ENCODE measurements at places on chromosomes 4 and X.
A peak's percentile ranks its signal among the peaks of the same experiment; 100 is the strongest.

- DNase-seq, result no peak
Measured at GRCh38 chr4:155624478-155624877, 42.2 kb upstream of the GUCY1A1 start.

GRCh38 chr4:72410158-72410557 is 158.9 kb downstream of the ADAMTS3 start:
- no peak for DNase-seq

- DNase-seq, result peak; percentile 58
Measured at GRCh38 chr4:137367620-137368019, 164.7 kb downstream of the PCDH18 start.

- no peak for DNase-seq
Measured at GRCh38 chr4:139902321-139903320, 237.0 kb downstream of the MGST2 start.

GRCh38 chr4:88675543-88675942 is 22.1 kb downstream of the NAP1L5 start:
- no peak for DNase-seq

DNA sequence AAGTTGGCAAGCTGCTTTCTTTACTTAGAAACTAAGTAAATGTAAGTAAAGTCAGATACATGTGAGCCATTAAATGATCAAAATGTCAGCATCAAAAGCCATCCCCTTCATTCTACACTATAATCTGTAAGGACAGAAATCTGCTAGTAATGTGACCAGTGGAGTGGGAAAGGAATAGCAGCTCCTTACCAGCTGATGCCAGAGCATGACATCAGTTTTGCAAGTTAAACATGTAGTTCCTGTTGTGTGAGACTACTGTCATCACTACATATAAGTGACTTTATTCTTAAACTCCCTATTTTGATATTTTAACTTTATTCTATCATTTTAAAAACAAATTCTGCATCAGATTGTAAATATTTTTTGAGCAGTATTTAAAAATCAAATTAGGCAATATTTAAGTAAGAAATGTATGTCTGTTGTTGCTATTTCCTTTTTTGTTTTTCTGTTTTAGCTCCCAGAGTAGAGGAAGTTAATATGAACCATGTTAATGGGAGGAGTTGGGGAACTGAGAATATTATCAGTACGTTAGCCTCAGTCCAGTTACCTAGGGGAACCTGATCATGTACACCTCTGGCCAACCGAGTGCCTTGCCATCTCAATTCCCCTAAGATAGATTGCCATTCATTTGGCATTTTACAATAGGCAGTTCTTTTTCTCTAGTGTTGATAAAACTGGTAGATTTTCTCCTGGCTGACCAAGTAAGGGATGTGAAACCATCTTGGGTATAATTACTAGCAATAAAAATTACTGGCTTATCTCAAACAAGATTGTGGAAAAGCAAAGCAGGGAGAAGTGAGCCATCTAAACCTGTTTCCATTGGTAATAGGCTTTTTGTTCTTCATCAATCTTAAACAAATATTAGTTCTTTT is 34.7 kb downstream of the CCNI start:
- no peak for DNase-seq

DNA sequence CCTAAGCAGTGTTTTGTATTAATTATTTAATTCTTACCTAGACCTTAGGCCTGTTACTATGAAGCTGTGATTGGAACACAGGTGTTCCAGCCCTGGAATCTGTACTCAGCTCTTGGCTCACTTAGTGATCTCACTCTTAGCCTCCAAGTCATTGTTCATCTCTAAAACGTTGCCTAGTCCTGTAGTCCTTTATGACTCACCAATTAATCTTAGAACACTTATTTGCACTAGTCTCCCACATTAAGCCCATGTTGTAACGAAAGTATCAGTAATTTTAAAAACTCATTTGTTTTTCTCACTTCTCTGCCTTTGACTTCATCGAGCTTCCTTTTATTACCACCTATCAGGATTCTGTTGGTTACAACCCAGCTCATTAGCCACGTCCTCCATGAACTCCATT is 1224.7 kb upstream of the TENM3 start:
- no peak for DNase-seq

DNA sequence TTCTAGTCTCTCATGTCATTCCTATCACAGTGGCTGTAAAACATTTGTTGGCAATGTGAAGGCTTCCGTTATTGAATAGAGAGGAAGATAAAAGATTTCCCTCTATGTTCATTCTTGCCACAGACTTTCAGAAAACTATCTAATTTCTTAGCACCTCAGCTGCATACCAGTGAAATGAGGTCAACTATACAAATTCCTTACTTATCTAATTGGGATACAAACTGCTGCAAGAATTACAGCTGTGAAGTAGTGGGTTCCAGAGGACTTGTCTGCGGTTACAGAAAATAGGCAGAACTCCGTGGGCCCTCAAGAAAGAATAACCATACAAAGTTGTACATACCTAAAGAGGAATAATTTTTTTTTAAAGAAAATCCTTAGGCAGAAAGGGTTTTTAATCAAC is 175.8 kb downstream of the PPP1R2C start:
- no peak for DNase-seq

GRCh38 chrX:63012574-63012973 is 338.6 kb downstream of the SPIN4 start:
- DNase-seq, result no peak

DNA sequence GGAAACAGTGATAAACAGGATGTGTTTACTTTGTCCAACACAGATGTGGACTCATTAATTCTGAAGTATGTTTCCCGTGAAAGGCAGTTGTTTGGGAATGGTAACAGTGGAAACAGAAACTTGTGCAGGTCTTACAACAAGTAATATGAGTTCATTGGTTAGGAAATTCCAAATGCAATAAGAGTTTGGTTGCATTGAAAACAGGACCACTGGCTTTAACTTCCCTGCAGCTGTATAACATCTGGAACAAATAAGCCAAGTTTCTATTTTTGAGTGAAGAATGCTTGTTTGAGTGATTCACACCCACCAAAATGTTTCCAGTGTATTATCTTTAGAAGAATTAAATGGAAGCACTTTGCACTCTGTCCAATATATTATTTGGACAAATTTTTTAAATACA is 82.4 kb upstream of the BMP3 start:
- no peak for DNase-seq

DNA sequence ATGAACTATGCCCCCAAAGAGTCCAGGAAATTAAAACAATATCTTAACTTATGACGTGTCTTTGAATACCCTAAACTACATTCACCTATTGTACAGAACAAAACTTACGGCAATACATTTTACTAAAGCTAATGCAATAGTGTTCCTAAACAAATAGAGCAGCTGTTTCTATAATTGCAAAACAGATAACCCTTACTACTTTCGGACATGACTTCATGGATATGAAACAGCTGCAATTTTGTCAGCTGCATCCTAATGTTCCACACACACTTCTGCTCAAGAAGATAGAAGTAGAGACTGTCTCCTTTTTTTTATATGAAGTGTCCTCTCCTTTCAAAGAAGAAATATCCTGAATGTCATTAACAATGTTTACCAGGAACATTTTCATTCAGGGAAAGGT is 174.9 kb downstream of the ACTRT1 start:
- DNase-seq, result no peak

- no peak for DNase-seq
Measured at GRCh38 chr4:164550989-164551712, 202.8 kb upstream of the SMIM31 start.

GRCh38 chr4:151362404-151363164 is 37.2 kb upstream of the SH3D19 start:
- peak; percentile 59 for DNase-seq

DNA sequence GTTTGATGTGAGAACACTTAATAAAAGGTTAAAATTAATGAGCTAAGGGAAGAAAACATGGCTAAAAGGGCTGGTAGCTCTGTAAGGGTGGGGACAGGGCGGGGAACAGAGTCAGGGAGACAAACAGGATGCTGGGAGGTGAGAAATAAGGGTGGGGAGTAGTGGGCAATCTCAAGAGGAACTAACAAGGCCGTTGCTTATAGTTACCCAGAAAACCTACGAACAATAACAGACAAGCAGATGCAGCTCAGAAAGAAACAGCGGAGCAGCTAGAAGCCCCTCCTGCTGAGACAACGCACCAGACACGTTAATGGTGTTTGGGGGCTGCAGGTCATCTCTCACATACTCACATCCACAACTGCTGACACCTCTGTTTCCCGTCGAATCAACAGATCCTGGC is 9.7 kb upstream of the KLF3 start:
- no peak for DNase-seq

- DNase-seq, result no peak
Measured at GRCh38 chrX:106467943-106468342, 143.8 kb upstream of the RADX start.

DNA sequence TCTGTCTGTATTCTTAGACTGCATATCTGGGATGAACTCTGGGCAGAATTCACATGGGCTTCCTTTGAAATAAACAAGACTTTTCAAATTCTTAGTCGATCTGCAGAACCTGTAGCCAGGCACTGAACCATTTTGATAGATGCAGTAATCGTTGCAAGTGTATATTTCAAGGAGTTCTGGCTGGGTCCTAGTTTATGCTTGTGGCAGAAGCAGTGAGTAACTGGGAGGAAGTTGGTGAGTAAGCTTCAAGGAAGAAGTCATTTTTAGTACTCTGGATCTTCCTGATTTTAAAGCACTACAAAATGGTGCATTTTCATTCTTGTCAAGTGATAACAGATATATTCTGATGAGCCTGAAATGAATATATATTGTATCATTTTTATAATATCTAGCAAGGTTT is 9.5 kb downstream of the HPRT1 start:
- no peak for DNase-seq

- no peak for DNase-seq
Measured at GRCh38 chr4:7423801-7424552, 10.8 kb downstream of the PSAPL1 start.

DNA sequence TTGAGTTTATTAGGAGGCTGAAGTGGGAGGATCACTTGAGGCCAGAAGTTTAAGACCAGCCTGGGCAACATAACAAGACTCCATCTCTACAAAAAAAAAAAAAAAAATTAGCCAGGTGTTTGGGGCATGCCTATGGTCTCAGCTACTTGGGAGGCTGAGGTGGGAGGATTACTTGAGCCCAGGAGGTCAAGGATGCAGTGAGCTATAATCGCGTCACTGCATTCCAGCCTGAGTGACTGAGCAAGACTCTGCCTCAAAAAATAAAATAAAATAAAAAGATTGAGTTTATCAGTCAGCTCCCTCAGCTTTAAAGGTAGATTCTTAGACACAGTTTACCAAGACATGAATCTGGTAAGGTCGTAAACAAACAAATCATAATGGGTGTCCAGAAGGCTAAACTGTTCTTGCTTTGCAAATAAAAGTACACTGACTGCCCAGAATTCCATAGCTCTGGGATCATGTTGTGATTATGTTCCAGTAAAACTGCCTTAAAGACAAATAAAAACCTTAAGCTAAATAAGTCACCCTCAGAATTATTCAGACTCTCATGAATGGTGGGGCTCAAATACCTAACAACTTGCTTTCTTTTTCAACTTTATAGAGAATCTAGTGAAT is 18.7 kb downstream of the APOO start:
- no peak for DNase-seq

GRCh38 chr4:187606581-187606980 is 389.0 kb upstream of the ZFP42 start:
- DNase-seq, result peak; percentile 22

GRCh38 chrX:13285693-13286092 is 34.2 kb downstream of the ATXN3L start:
- no peak for DNase-seq

DNA sequence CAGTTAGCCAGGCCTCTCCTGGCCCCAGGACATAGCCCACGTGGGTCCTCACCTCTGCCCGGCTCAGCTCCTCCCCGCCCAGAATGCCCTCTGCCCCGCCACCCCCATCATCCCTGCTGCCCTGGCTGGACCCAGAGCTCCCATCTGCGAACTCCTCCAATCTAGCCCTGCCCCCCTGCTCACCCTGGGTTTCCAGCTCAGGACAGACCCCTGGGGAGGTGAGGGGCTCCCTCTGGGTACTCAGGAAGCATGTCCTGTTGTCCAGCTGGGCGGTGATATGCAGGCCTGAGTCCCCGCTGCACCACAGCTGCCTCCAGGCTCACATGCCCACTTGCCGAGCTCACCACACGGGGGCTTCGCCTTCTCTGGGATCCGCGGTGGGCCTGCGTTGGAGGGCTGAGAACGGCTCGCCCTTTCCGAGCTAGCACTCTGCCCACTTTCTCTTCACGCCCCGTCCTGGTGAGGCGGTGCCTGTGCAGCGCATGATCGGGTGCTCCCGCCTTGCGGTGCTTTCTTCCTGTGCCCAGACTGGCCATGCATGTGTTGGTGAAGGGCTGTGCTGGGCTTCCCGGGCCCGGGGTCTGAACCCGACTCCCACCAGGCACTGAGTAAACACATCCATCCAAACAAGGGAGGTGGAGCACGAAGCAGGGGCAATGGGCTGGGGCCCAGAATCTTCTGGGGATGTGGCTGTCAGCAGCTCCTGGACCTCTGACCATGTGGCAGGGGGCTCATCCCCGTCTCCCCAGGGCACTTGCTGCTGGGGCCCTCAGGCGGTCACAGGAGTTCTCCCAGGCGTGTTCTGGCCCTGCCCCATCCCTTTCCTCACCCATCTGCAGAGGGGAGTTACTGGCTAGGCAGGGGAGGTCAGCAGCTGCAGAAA is 74.3 kb downstream of the RGS12 start:
- no peak for DNase-seq

- no peak for DNase-seq
Measured at GRCh38 chrX:26845056-26845455, 618.1 kb downstream of the PPP4R3C start.

- no peak for DNase-seq
Measured at GRCh38 chrX:72294497-72294896, 11.2 kb downstream of the CITED1 start.

DNA sequence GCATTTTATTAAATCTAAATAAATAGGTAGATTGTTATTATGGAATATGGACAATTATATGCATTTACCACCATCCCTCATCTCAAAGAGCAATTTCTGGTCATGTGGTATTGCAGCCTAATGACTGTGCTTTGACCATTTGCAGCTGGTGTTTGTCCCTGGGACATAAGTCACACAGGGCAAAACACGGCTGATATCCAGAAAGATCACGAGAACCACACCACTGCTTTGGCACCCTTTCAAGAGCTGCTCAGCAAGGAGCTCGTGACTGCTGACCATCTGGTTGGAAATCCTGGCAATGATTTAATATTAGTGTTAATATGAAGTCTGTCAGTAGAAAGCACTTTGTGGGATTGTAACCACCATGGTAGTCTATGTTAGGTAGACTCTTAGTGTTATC is 545.0 kb downstream of the GBA3 start:
- no peak for DNase-seq

- no peak for DNase-seq
Measured at GRCh38 chr4:76799718-76800117, 98.2 kb downstream of the SOWAHB start.

GRCh38 chr4:113447061-113447460 is 314.5 kb downstream of the CAMK2D start:
- no peak for DNase-seq

- DNase-seq, result no peak
Measured at GRCh38 chr4:170591076-170591475, 501.3 kb upstream of the AADAT start.

GRCh38 chr4:108846568-108846967 is 83.7 kb upstream of the ETNPPL start:
- no peak for DNase-seq

GRCh38 chr4:186726426-186727168 is 2.9 kb upstream of the FAT1 start:
- DNase-seq, result no peak

GRCh38 chr4:38931125-38931524 is 63.5 kb downstream of the FAM114A1 start:
- no peak for DNase-seq
